Fibroblast of skin of abdomen (primary cell): ENCODE measurements at places on chromosomes 7 and 10.

- DNase-seq = peak; percentile 44
Observed at GRCh38 chr7:23490357-23491135, 20.3 kb upstream of the IGF2BP3 start.

GRCh38 chr7:87534072-87534471, 58.6 kb upstream of the ABCB4 start:
- no peak for DNase-seq

GRCh38 chr10:33332183-33333065, 2.0 kb downstream of the NRP1 start:
- DNase-seq = peak; percentile 51

- DNase-seq = peak; percentile 41
Observed at GRCh38 chr10:665579-666091, 23.8 kb downstream of the DIP2C start.

DNA sequence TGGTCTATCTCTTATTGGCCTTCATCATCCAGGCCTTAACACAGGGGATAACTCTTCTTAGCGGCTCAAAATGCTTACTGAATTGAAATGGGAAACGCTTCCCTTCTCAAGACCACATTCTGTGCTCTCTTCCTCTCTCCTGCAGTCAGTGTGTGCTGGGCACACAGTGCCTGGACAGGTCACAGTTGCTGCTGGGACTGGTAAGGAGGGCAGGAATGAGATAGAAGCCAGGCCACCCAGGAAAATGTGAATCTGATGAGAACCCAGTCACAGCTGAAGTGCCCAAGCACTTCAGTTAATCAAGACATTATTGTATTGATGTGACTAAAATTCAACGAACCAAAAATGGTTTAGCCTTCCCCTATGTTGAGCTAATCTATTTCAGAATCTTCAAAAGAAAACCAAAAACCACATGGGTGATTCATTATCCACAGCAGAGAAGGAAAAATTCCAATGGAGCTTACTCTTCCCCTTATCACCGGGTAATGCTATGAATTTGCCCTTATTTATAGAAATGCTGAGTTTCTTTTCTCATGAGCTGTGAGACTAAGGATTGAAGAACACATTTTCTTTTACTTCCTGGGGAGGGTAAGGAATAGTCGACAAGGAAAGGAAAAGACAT, 41.2 kb upstream of the PLPP4 start:
- DNase-seq = peak; percentile 91

DNA sequence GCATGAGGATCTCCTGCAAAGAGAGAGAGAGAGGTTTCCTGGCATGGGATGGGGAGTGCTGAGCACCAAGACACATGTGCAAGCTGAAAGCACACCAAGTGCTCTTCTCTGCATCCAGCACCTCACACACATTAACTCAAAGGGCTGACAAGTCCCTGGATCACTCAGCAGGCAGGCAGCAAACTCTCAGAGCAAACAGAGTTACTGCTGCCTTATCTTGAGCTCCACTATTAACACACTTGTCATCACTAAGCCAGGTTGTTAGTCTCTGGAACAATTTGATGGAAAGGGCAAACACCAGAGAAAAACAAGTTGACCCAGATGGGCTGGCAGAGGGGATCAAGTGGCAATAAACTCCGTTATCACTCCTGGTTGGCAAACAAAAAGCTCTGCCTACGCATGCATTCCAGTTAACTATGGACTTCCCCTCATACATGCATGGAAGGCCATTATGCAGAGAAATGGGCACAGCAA, 349.9 kb downstream of the KCNMA1 start:
- peak; percentile 22 for DNase-seq
